ENCODE measurements at places on chromosomes 3 and 15. TPM values are rescaled to one million over a fixed set of nuclear protein-coding genes. Genes with fewer than 3 reads are reported as not detected.

The CELF6 gene
- 0.03 TPM for polyA plus RNA-seq

The RTP4 gene
- polyA plus RNA-seq, result 0.06 TPM

The GTPBP8 gene
- 10.7 TPM for polyA plus RNA-seq

The CCK gene
- 1.1 TPM for polyA plus RNA-seq

The ZBTB20 gene
- polyA plus RNA-seq, result 0.12 TPM

The HYAL1 gene
- 1.5 TPM for polyA plus RNA-seq

The TXNRD3 gene
- 14.5 TPM for polyA plus RNA-seq

The MAGEL2 gene
- polyA plus RNA-seq, result not detected

The MESP2 gene
- polyA plus RNA-seq, result 1.2 TPM

The SLC22A14 gene
- 0.08 TPM for polyA plus RNA-seq

The CCDC13 gene
- polyA plus RNA-seq, result 0.25 TPM

The PIK3CB gene
- polyA plus RNA-seq, result 9.1 TPM

The EEFSEC gene
- 17.6 TPM for polyA plus RNA-seq

The WDR72 gene
- not detected for polyA plus RNA-seq

GRCh38 chr3:161409069-161409468, 37.8 kb upstream of the SPTSSB start:
- no peak for DNase-seq

DNA sequence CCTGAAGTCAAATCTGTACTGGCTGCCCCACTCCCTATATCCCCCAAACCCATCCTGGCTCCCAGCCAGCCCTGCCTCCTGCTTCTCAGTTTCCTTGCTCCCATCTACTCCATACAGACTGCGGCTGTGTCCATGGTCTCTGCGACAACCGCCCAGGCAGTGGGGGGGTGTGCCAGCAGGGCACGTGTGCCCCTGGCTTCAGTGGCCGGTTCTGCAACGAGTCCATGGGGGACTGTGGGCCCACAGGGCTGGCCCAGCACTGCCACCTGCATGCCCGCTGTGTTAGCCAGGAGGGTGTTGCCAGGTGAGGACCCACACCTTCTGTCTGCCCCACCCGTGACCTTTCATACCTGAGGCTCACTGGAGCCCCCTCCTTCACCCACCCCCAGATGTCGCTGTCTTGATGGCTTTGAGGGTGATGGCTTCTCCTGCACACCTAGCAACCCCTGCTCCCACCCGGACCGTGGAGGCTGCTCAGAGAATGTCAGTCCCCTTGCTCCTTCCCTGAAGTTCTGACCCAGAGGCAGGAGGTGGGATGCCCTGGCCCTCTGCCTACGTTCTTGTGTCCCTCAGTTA, 14.7 kb downstream of the STAB1 start:
- DNase-seq, result no peak

DNA sequence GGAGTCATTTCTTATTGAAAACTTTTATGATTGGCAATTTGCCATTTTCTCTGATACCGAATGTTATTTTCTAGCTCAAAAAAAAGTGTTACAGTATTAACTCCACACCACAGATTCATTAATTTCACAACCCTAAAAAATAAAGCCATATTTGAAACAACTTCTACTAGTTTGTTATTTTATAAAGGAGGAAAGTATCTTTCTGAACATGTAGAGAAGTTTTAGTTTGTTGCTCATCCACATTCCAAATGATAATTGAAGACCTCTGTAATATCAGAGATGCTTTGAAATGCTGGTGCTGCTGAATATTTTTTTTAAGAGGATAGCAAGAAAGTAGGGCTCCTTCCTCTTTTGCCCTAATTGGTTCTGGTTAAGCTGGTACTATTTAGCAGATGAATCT, 1.9 kb downstream of the VGLL3 start:
- DNase-seq, result no peak

GRCh38 chr15:31365032-31365654, 38.5 kb downstream of the KLF13 start:
- no peak for DNase-seq

GRCh38 chr3:23455084-23455483, 252.0 kb downstream of the UBE2E2 start:
- peak; percentile 60 for DNase-seq

- DNase-seq, result no peak
Observed at GRCh38 chr3:46701181-46701939, at the start of gene TMIE. Gene TMIE (plus strand): TSS chr3:46701392. CDS start chr3:46701488, 96 bp downstream.

GRCh38 chr3:75506603-75507002, 157.5 kb upstream of the FRG2C start:
- no peak for DNase-seq

DNA sequence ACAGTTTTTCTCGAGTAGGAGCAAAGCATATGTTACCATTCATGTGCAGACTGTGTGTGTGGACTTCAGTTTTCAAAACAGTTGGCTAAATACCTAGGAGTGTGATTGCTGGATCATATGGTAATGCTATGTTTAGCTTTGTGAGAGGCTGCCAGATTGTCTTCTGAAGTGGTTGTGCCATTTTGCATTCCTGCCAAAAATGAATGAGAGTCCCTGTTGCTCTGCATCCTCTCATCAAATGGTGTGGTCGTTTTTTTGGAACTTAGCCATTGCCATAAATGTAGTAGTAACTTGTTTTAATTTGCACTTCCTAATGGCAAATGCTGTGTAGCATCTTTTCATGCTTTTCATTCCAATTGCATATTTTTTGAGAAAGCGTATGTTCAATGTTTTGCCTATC, 77.2 kb upstream of the NDN start:
- DNase-seq, result no peak

DNA sequence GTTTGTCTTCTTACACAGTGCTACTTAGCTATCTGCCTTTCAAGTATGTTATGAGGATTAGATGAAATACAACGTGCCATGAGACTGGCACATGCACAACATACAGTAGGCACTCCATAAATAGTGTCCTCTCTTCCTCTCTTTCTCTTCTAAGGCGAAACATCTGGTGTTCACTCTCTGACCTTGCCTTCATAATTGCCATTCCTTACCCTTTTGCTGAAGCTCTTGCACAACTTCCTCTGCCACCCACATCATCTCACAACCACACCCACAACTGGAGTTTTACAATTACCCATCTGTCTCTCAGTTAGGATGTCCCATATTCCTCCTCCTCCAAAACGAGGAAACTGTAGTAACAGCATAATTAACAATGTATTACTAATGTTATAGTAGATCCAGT, 26.4 kb upstream of the ACP3 start:
- DNase-seq, result peak; percentile 49

DNA sequence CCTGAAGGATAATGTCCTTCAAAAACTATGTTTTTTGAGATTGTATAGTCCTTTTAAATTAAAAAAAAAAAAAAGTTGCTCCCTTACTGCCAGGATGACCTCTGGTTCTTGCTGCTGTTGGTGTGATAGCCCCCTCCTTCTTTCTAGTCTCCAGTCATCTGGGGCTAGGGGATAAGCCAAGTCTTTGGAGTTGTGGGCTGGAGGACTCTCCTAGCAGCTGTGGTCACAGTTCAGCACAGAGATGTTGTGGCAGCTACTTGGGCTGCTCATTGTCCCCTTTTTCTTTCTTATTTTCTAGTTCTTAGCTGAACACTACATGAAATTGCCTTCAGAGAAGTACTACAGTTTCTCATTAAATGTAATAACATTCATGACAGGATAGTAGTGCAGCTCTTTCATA, 39.2 kb upstream of the APH1B start:
- no peak for DNase-seq

GRCh38 chr15:78076231-78077052, 1.1 kb downstream of the TBC1D2B start:
- DNase-seq, result no peak

DNA sequence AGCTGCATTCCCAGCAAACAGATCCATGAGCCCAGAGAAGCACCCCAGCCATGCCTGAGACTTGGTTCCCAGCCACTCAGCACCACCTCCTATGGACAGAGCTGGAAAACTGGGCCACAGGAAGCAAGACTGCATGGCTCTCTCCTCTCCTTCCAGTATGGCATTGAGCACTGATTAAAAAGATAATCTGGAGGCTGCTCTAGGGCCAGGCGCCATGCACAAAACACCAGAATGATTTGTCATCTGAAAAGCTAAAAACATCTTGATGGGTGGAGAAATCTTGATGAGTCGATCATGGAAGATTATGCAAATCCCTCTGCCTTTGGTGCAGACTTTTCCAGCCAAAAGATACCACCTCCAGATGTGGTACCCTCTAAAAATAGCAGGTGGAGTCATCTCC, 62.7 kb upstream of the MRPS22 start:
- peak; percentile 15 for DNase-seq

Data from foreskin keratinocyte (primary cell).